Panc1 (cell line): ENCODE measurements at places on chromosomes 12 and 14. TPM values are rescaled to one million over a fixed set of nuclear protein-coding genes. Genes with fewer than 3 reads are reported as not detected.

TBX3 gene
- total RNA-seq: 5.1 TPM

VASH1 gene
- total RNA-seq: 5.2 TPM

ATL1 gene
- total RNA-seq: 1.5 TPM

DNA sequence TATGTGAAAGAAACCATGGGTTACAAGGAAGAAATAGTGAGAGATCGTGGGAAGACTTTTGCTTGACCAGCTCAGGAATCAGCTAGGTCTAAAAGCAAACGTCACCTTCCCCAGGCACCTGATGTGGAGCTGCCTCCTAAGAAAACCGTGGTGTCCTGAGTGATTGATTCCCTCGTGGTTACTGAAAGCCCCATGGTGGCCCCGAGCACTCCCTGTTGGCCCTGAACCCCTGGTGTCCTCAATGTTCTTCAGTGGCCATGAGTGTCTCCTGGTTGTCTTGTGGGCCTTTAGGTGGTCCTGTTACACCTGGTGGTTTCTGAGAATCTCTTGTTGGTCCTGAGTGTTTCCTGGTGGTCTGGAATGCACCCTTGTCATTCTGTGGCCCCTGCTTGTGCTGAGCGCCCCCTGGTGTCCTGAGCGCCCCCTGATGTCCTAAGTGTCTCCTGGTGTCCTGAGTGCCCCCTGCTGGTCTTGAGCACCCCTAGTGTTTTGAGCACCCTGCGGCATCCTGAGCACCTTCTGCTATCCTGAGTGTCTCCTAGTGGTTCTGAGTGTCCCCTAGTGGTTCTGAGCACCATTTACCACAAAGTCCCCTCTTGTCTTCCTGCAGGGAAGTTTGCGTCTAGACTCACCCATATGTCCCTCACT lies 518.7 kb downstream of the TMEM121 start:
- DNase-seq: peak; percentile 2

DNA sequence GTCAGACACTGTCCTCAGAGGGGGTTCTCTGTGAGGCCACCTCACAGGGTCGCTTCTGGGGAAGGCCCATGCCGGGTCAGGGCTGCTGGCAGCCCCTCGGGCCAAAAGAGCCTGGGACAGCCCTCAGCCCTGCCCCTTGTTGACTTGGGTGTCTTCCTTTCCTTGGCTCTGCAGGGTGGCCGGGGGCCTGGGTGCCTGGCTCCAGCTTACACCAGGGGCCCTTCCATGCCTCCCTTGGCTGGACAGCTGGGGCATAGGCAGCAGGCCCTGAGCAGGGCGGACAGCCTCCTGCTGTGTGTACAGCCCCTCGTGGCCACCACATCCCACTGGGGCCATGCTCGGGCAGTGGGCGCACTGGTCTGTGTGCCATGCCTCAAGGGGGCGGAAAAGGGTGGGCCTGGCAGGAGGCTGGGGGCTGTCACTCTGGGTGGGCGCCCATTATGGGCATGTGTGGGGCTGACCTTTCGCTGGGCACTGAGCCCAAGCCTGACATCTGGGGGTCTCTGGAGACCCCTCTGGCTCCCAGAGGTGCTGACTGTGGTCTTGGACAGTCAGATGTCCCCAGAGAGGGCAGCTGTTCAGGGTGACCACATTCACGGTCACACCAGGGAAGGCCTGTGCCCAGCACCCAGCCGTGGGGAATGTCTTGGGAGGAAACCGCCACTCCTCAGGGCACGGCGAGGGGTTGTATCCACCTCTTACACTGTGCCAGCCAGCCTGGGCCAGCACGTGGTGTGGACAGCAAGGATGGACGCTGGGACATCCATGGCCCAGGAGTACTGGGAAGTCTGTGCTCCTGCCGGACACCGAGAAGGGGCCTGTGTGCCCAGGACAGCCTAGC lies 313.3 kb downstream of the TMEM121 start:
- DNase-seq: no peak

DNA sequence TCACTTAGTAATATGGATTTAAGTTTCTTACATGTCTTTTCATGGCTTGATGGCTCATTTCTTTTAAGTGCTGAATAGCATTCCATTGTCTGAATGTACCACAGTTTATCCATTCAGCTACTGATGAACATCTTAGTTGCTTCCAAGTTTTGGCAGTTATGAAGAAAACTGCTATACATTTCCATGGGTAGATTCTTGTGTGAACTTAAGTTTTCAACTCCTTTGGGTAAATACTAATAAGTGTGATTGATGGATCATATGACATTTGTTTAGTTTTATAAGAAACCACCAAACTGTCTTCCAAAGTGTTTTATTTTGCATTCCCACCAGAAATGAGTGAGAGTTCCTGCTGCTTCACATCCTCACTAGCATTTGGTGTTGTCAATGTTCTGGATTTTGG lies 119.2 kb downstream of the NAV3 start:
- no peak for DNase-seq

DNA sequence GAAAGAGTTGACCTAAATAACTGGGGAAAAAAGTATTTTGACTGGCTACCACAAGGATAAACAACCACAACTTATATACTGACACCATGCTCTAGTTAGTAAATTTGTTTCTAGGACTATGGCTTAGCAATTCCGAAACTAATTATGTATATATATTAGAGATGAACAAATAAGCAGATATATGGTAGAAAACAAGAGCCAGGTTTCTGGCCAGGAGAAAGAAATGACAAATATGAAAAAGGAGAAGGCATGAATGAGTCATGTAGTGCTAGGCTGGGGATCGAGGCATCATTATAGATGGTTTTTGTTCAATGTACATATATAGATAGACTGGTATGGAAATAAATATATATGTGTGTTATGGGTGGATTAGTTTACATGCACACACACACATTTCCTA lies 5.5 kb upstream of the LRRC74A start:
- DNase-seq: no peak

DNA sequence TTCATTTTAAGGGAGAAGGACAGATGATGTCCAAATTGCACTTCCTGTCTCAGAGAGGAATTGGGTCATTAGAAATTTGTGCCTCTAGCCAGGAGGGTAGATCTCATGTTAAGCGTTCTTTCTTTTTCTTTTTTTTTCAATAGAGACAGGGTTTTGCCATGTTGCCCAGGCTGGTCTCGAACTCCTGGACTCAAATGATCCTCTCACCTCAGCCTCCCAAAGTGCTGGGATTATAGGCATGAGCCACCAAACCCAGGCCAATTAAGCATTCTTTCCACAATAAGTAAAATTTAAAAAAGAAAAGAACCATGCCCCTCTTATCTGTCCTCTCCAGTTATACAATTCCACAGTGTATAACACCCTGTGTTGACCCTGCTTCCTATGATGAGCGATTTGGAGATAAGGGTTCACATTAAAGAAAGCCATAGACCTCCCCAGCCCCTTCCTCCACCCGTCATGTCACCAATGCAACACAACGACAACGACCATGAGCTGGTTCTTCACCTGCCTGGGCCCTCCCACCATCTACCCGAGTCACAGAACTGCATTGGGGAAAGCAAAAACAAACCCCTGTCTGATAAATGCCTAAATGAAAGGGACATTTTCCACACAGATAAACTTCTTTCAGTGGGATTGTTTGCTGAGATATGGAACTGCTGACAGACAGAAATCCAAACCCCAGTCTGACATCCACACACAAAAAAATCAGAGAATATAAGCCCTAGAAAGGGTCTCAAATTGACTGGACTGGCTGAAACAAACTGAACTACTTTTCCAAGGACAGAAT lies 37.3 kb downstream of the SSH1 start:
- no peak for DNase-seq

DNA sequence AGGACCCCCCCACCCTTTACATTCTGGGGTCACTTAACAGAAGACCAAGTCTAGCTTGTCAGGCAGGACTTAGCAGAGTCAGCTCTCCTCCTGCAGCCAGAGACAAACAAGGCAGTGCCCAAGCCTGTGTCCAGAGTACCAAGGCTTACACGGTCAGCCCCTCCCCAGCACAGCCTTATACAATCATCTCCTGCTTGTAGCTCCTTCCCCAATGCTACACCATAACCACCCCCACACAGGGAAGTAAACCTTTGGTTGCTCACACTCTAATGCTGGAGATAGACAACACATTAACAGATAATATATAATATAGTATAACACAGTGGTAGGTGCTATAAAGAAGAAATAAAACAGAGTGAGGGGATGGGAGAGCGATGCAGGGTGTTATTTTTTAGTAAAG lies 175.4 kb upstream of the PWP1 start:
- DNase-seq: no peak

DNA sequence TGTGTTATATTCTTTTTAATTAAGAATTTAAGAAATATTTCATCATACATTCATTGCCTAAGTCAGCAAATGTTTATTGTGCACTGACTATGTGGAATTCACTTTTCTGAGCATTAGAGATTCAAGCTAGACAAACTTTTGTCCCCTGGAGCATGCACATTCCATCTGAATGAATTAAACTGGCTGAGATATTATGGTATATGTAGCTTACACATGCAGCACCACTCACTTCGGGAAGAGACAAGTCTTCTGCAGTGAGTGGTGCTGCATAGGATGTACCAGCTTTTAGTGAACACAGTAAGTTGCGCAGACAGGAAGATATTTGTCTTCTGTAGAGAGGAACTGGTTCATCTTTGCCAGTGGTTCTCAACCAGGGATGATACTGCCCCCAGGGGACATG lies 318.4 kb downstream of the SYT1 start:
- no peak for DNase-seq

PEBP1 gene
- total RNA-seq: 168 TPM

DNA sequence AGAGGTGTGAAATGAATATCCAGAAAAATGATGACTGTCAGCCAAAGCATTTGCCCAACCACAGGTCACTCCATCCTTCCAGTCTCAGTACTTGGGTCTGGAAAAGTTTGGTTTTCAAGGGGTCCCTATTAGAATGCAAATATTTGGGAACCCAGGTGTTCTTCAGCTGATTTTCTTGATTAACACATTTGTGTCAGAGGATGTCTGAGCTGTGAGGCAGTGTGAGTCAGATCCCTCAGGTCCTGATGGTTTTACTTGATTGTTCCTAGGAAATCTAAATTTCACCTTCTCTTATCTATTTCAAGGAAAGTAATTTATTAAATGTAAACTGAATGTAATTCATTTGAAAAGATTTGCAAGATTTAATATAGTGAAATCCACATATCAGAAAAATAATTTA lies 71.5 kb downstream of the SSPN start:
- no peak for DNase-seq

DNA sequence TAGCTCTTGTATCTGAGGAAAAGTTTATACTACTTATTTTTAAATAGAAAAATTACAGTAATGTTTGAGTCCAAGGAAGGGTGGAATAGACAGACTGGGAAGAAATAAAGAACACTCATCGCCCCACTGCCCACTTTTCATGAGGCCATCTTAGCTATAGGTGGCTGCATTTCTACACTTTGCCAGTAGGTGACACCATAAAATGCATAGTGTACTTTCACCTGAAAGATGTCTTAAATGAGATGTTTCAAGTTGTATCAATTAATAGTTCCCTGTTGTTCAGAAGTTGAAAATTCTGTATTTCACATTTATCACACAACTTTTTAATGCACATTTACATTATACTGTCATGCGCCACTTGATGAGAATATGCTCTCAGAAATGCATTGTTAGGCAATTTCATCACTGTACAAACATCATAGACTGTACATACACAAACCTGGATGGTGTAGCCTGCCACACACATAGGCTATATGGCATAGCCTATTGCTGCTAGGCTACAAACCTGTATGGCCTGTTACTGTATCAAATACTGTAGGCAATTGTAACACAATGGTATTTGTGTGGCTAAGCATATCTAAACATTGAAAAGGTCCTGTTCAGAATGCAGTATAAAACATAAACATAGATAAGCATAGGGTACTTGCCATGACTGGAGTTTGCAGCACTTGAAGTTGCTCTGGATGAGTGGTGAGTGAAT lies 27.6 kb downstream of the PMCH start:
- peak; percentile 24 for DNase-seq

DNA sequence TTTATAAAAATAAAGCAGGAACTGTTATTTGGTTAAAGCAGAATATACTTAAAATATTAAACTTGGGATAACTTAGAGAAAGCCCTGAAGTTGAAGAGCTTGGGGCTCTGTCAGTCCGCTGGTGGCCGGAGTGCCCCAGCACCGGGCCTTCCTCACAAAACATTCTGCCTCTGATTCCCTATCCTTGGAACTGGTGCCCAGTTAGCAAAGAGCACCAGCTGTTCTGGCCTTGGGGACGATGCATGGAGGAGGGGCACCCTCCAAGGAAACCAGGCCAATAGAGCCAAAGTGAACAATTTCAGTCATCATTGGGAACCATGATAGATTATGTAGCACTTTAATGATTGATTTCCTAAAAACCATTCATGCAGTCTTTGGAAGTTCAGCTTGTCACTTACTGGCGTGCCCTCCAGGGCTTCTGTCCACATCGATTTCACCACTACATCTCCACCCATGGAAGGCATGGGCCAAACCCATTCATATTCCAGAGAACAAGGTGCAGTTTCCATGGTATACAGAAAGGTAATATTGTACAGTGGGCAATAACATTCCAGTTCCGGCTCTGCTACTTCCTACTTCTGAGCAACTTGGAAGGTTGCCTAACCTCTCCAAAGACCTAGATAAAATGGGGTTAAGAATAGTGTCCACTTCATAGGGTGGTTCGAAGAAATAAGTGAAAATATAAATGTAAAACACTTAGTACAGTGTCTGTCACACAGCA lies 145.9 kb downstream of the ETV6 start:
- no peak for DNase-seq

DNA sequence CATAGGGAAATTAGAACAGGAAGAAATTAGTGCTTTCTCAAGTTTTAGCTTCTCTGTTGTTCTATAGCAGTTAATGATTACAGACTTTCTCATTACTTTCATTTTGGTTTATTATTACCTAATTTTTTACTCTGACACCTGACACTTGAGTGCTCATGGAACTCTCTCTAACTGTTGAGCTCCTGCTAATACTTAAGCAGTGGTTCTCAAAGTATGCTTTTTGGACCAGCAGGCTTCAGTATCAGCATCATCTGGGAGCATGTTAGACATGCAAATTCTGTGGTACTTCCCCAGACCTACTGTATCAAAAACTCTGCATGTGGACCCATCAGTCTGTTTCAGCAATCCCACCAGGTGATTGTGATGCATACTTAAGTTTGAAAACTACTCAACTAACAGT lies 235.3 kb downstream of the CCDC91 start:
- no peak for DNase-seq

OAS1 gene
- total RNA-seq: 4.5 TPM

GRCh38 chr14:95902273-95902826 lies 25.7 kb downstream of the TUNAR start:
- no peak for DNase-seq

DNA sequence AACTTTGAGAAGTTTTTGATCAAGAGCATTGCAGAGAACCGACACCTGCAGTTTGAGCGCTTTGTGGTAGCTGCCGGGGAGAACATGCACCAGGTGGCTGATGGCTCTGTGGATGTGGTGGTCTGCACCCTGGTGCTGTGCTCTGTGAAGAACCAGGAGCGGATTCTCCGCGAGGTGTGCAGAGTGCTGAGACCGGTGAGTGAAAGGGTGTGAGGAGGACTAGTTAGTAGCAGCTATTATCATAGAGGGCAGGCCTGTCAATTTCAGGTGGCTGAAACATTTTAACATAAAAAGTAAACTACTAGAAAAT lies 27.0 kb upstream of the HIGD1C start:
- DNase-seq: no peak
